ENCODE measurements at places on chromosomes 16 and 17.

DNA sequence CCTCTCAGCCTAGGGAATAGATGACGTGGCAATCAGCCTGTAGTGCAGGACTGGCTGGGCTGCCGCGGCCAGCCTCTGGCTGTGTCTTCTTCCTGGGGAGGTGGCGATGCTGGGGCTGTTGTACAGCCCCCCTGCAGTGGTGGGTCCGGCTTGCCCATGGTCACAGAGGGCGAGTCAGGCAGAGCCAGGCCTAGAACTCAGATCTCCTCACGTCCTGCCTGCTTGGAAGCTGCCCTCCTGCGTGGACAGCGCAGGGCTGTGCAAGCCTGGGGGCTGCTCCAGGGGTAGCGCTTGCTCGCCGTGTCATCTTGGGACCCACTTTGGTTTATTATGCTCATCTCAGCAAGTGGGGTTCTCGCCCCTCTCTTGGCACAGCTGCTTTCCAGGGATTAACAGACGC, 19.3 kb downstream of the NMRAL1 start:
- no peak overlapping the region for H3K27ac ChIP-seq
- H3K4me1 ChIP-seq, result no peaks in the 10 kb centered on the region
- no peaks in the 10 kb centered on the region for H3K27me3 ChIP-seq
- no peak for DNase-seq
- H3K36me3 ChIP-seq, result peaks cover 78% of the 10 kb centered on the region

DNA sequence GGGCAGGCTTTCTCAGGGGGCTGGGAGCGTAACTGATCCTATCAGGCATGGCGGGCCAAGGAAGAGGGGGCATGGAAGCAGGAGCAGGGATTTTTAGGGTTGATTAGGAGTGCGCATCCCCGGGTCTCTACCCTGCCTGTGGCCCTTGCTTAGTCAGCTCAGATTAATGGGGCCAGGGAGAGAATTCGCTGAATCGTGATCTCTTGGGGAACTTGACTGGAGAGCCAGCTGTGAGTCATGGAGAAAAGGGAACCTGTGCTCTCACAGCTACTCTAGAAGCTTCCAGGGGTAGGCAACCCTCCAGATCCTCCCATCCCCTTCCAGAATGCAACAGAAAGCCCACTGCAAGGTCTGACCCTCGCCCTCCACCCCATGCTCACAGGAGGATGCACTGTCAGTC, 3.6 kb downstream of the FOXN1 start:
- no peak overlapping the region for H3K27ac ChIP-seq
- DNase-seq, result no peak
- H3K36me3 ChIP-seq, result no peaks in the 10 kb centered on the region
- no peaks in the 10 kb centered on the region for H3K4me1 ChIP-seq
- H3K4me3 ChIP-seq, result no peak overlapping the region

GRCh38 chr16:595942-596735, 6.3 kb downstream of the RAB40C start:
- H3K4me3 ChIP-seq, result no peak overlapping the region
- H3K4me1 ChIP-seq, result peaks cover 13% of the 10 kb centered on the region
- no peak overlapping the region for H3K27ac ChIP-seq
- no peaks in the 10 kb centered on the region for H3K27me3 ChIP-seq

DNA sequence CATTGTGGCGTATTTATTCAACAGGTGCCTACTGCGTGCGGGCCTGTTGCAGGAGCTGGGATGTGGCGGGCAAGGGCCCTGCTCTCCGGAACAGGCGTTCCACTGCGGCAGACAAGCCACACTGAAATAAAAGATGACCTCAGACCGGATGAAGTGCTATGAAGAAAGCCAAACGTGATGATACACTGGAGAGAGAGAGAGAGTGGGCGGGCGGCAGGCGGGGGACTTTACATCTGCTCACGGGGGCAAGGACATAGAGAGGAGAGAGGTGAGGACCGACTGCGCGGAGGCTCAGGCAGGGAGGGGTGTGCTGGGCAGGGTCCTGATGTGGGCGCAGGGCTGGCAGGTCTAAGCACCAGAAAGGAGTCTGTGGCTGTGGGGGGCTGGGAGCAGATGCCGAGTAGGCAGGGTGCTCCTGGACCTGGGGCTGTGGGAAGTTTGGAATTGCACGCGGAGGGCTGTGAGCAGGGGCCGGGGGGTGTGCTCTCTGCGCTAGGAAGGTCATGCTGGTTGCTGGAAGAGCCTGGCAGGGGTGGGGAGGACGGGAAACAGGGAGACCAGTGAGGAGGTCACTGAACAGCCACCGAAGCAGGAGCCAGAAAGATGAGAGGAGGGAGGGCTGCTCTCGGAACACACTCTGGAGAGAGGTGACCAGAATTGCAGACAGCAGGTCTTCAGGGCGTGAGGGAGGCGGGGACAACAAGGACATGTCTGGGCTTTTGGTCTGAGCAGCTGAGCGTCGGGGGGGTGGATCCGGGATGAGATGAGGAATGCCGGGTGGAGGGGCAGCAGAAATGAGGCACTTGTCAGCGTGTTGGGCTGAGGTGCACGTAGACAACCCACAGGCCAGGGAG, 9.9 kb downstream of the MXRA7 start:
- DNase-seq, result no peak
- H3K27ac ChIP-seq, result peak overlapping the region; percentile 90
- peaks cover 21% of the 10 kb centered on the region for H3K4me1 ChIP-seq
- H3K36me3 ChIP-seq, result no peaks in the 10 kb centered on the region

DNA sequence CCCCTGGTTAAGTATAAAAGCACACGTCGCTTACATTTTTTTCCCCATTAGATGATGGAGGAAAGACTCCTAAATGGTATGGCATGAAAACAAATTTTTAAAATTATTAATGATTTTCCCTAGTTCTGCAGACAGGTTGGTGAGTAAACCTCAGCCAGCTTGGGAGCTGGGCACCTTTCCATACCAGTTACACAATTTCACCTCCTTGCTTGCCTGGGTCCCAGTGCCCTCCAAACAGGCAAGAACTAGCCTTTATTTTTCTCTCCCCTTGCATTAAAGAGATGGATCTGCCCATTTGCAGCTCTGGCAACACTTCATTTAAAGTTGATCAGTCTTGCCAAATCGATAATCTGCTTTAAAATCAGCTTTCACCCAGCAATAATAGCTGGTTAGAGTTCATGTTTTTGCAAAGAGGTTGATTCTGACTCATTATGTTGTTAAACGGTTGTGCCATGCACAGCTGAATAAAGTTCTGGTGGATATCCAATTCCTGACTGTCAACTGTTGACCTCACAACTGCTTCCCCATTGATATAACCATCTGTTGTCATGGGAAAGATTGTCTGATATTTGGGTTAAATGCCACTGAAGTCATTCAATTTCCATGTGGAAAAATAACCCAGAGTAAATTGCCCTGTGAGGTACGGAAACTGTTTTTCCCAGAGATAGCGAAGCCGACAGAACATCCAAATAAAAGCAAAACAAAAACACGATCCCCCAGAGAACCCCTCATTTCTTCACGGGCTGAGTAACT, 1.3 kb downstream of the C17orf58 start:
- H3K36me3 ChIP-seq, result no peaks in the 10 kb centered on the region
- H3K27me3 ChIP-seq, result no peaks in the 10 kb centered on the region
- no peak for DNase-seq
- H3K4me3 ChIP-seq, result peak overlapping the region; percentile 64

GRCh38 chr16:85229869-85230462, 117.7 kb upstream of the CIBAR2 start:
- H3K27me3 ChIP-seq, result no peaks in the 10 kb centered on the region
- DNase-seq, result no peak
- peaks cover 32% of the 10 kb centered on the region for H3K4me1 ChIP-seq
- H3K36me3 ChIP-seq, result no peaks in the 10 kb centered on the region

- no peaks in the 10 kb centered on the region for H3K36me3 ChIP-seq
- no peak overlapping the region for H3K27ac ChIP-seq
- H3K4me1 ChIP-seq, result no peaks in the 10 kb centered on the region
- DNase-seq, result no peak
These were observed 5.9 kb upstream of the AATK start for GRCh38 chr17:81171941-81172340.

GRCh38 chr17:78937561-78937960, 12.4 kb upstream of the TIMP2 start:
- no peak overlapping the region for H3K27ac ChIP-seq
- no peak overlapping the region for H3K4me3 ChIP-seq

- no peak overlapping the region for H3K4me3 ChIP-seq
- H3K27ac ChIP-seq, result no peak overlapping the region
- no peaks in the 10 kb centered on the region for H3K36me3 ChIP-seq
- DNase-seq, result no peak
- H3K27me3 ChIP-seq, result no peaks in the 10 kb centered on the region
- no peaks in the 10 kb centered on the region for H3K4me1 ChIP-seq
These were observed 244.9 kb downstream of the FTO start for GRCh38 chr16:53948734-53949430.

- no peaks in the 10 kb centered on the region for H3K27me3 ChIP-seq
- no peaks in the 10 kb centered on the region for H3K4me1 ChIP-seq
- H3K4me3 ChIP-seq, result no peak overlapping the region
- DNase-seq, result no peak
- H3K27ac ChIP-seq, result no peak overlapping the region
These were observed 7.6 kb downstream of the AIPL1 start for GRCh38 chr17:6427279-6427781.

DNA sequence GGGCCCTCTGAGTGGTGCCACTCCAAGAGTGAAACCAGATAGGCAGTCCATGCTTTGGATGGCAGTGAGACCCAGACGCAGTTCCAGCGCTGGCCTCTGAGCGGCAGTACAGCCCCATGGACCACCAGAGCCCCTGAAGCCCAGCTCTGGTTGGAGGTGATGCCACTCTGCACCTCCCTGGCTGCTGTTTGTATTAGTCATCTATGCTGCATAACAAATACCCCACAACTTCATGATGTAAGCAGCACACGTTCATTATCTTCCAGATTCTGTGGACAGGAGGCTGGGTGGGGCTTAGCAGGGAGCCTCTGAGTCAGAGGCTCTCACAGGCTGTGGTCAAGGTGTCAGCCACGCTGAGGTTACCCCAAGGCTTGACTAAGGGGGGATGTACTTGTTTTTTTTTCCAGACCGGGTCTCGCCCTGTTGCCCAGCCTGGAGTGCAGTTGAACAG, 5.1 kb upstream of the NME4 start:
- H3K36me3 ChIP-seq, result no peaks in the 10 kb centered on the region
- H3K4me1 ChIP-seq, result no peaks in the 10 kb centered on the region
- H3K27ac ChIP-seq, result no peak overlapping the region
- no peak for DNase-seq
- no peaks in the 10 kb centered on the region for H3K27me3 ChIP-seq

- no peaks in the 10 kb centered on the region for H3K4me1 ChIP-seq
- H3K27me3 ChIP-seq, result no peaks in the 10 kb centered on the region
- DNase-seq, result no peak
These were observed 1483.7 kb upstream of the GOT2 start for GRCh38 chr16:60217787-60218186.

DNA sequence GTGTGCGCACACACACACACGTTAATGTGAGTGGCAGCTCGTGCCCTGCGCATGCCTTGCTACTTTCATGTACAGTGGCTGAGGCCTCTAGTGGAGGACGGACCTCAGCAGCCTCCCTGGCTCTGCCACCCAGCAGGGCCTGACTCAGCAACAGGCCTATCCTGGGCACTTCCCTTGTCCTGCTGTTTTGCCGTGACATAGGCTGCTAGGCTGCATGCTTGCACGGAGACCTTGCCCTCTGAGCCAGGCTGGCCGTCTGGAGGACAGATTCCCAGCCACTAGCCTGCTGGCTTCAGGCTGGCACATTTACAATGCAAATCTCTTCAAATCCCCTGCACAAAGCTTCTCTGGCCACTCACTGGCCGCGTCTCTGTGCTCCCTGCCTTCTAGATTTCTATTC, 9.5 kb downstream of the RNF213 start:
- H3K4me1 ChIP-seq, result no peaks in the 10 kb centered on the region
- DNase-seq, result no peak

DNA sequence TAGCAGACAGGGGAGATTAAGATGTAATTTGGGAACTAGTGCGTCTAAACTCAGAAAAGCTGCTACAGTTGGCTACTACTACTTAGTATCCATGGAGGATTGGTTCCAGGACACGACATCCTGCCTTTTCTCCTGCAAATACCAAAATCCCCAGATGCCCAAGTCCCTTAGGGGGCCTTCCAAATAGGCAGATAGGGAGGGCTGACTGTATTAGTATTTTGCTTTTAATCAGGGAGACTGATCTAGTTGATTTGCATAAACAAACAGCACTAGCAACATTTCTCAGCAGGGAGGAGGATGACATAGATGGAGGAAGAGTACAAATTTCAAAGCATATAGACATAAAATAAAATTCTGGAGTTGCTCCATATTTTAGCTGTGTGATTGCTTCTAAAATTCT, 621.6 kb upstream of the GOT2 start:
- no peak for DNase-seq
- H3K4me1 ChIP-seq, result no peaks in the 10 kb centered on the region
- no peaks in the 10 kb centered on the region for H3K27me3 ChIP-seq

DNA sequence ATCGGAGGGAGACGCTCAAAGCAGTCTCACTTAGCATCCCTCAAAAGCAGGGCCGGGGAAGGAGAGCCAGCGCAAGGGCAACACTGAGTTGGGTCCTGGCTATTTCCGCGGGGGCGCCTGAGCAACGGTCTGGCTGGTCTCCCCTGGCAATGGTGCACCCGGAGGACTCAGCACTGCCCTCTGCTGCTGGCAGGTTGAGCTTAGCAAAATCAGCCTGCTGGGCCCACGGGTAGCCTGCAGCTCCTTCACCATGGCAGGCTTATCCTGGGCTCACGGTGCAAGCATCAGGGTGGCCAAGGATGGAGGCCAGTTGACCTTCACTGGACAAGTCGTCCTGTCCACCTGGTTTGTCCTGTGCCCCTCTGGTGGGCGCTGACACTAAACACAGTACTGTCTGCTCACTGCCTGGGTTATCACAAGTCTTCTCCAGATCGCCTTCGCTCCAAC, 14.4 kb upstream of the ALDH3A1 start:
- no peak for DNase-seq
- no peaks in the 10 kb centered on the region for H3K27me3 ChIP-seq
- no peak overlapping the region for H3K4me3 ChIP-seq
- H3K4me1 ChIP-seq, result peaks cover 5% of the 10 kb centered on the region
- peak overlapping the region; percentile 7 for H3K27ac ChIP-seq

GRCh38 chr16:89805136-89805905, 11.1 kb downstream of the FANCA start:
- DNase-seq, result no peak
- no peaks in the 10 kb centered on the region for H3K4me1 ChIP-seq
- no peak overlapping the region for H3K4me3 ChIP-seq

GRCh38 chr16:87954826-87955225, 3.6 kb downstream of the BANP start:
- peaks cover 12% of the 10 kb centered on the region for H3K36me3 ChIP-seq
- DNase-seq, result no peak
- H3K27ac ChIP-seq, result peak overlapping the region; percentile 97
- H3K4me3 ChIP-seq, result no peak overlapping the region

DNA sequence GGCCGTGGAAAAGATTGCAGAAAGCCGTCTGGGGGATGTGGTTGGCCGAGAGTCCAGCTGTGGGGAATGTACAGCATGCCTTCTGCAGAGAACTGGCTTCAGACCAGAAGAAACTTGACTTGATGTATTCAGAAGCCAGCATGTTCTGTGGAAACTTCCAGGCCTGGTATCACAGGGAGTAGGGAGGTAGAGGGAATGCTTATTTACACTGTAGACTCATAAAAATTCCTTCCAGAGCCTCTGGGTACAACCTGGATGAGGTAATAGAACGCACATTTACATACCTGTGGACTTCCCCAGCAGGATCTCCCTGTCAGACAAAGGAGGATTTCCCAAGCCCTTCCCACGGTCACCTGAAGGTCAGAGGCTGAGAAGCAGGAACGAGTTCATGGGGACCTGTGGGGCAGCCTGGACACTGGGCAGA, 11.8 kb upstream of the GAS7 start:
- no peaks in the 10 kb centered on the region for H3K36me3 ChIP-seq
- no peaks in the 10 kb centered on the region for H3K4me1 ChIP-seq
- DNase-seq, result no peak
- H3K4me3 ChIP-seq, result no peak overlapping the region
- H3K27ac ChIP-seq, result no peak overlapping the region
